ENCODE measurements at places on chromosomes 13 and 19.

- no peak for DNase-seq
Measured at GRCh38 chr13:110499621-110500281, 61.8 kb downstream of the RAB20 start.

GRCh38 chr19:28065026-28065425 is 1147.9 kb downstream of the UQCRFS1 start:
- DNase-seq = no peak

- DNase-seq = no peak
Measured at GRCh38 chr13:46015366-46015765, 37.2 kb downstream of the ZC3H13 start.

- no peak for DNase-seq
Measured at GRCh38 chr19:4256563-4256962, 9.7 kb downstream of the YJU2 start.

- peak; percentile 72 for DNase-seq
Measured at GRCh38 chr19:10654610-10655456, 687 bp downstream of the ILF3 start.

- DNase-seq = no peak
Measured at GRCh38 chr13:106205871-106206270, 329.6 kb downstream of the EFNB2 start.

DNA sequence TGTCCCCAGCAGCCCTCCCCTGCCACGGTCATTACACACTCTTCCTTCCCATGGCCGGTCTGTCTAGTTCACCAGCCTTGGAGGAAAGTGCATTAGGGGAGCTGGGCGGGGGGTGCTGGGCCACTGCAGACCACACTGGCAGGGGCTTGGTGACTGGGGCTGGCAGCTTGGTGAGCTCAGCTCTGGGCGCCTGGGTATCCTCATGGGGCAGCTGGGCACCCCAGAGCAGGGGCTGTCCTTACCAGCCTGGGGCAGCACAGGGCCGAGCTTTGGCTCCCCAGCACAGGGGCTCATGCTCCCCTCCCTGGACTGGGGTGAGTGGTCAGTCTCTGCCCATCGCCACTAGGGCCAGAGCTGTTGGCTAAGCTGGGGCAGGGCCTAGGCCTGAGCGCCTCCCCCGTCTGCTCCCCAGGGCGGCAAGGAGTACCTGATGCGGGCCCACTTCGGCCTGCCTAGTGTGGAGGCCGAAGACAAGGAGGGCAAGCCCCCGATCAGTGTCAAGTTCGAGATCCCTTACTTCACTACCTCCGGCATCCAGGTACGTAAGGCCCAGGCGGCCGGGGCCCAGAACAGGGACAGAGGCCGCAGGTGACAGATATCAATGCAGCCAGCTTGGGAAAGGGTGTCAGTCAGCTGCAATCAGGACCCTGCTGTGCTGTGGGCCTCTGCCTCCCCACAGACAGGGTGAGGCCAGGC is 35.5 kb downstream of the AP1M1 start:
- no peak for DNase-seq

DNA sequence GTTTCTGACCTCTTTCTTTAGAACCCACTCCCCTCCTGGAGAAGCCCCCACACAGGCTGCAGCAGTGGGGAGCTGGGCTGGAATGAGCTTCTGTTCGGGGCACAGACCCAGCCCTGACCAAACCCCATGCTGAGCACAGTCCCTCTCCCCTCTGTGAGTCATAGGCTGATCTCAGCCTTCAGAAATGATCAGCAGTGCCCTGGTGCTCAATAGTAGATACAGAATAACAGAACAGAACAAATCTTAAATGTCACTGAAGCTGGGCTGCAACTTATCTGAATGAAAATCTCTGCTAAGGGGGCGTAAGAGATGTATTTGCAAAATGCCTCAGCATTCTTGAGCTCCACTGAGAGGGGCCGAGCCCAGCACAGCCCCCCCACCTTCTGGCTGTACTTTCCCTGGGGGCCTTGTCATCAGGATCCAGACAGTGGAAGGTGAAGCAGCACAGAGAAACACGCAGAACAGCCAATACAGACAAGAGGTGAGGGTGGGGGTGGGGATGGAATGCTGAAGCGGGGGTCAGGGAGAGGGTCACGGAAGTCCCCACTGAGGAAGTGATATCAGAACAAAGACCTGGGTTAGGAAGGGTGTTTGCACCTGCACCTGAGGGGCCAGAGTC is 9.9 kb downstream of the ZNF665 start:
- no peak for DNase-seq

GRCh38 chr19:1833540-1833939 is 14.7 kb downstream of the REXO1 start:
- no peak for DNase-seq

- DNase-seq = no peak
Measured at GRCh38 chr19:40273469-40274360, 11.4 kb downstream of the AKT2 start.

GRCh38 chr13:113551081-113552000 is 33.2 kb upstream of the TFDP1 start:
- DNase-seq = no peak

DNA sequence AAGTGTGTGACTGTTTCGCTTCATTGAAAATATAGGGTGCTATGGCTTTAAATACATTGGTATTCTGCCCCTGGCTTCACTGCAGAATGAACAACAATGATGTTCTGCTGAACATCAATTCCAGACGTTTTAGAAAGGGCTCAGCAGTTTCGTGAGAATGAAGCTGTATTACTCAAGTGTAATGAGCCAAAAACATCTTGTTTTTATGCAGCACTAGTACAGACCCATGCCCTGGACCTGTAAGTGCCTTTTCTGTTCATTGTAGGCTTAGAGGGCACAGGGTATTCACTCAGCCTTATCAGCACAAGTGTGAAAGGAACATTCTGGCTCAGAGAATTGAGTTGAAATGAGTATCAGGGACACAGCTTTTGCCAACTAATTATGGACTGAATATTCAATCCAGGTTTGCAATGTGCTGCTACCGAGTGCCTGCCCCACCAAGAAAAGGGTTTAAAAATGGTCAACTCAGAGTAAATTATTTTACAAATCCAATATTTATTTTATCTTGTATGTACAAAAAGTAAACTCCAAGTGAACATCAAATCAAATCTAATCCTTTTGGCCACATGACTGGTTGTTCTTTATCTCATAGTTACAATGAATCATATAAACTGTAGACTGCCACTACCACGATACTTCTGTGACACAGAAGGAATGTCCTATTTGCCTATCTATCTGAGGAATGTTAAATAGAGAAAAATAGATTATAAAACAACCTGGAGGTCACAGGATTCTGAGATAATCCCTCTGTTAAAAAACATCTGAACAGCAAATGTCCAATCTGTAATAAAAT is 362.8 kb downstream of the NALCN start:
- no peak for DNase-seq

DNA sequence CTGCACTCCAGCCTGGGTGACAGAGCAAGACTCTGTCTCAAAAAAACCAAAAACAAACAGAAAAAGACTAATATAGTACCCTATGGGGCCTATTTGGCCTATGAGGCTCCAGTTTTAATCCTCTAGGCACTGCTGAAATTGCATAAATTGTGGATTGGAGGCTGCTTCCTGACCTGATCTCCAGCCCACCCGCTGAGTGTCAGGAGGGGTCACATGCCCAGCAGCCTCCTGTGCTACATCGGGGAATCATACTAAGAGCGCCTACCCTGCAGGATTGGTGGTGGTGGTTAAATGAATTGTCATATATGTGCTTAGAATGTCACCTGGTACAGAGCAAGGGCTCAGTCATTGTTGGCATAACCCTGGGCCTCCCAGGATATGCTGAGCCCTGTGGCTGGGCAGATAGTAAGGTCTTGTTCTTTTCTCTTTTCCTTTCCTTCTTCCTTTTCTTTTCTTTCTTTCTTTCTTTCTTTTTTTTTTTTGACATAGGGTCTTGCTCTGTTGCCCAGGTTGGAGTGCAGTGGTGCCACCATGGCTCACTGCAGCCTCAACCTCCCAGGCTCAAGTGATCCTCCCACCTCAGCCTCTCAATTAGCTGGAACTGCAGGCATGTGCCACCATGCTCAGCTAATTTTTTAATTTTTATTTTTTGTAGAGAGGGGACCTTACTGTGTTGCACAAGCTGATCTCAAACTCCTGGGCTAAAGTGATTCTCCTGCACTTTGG is 31.3 kb downstream of the LTBP4 start:
- DNase-seq = no peak

GRCh38 chr13:54573186-54573585 is 1544.6 kb downstream of the OLFM4 start:
- no peak for DNase-seq

GRCh38 chr13:50588491-50589130 is 254.9 kb downstream of the DLEU7 start:
- DNase-seq = no peak

- DNase-seq = no peak
Measured at GRCh38 chr13:40770609-40770933, 419 bp downstream of the MRPS31 start.

DNA sequence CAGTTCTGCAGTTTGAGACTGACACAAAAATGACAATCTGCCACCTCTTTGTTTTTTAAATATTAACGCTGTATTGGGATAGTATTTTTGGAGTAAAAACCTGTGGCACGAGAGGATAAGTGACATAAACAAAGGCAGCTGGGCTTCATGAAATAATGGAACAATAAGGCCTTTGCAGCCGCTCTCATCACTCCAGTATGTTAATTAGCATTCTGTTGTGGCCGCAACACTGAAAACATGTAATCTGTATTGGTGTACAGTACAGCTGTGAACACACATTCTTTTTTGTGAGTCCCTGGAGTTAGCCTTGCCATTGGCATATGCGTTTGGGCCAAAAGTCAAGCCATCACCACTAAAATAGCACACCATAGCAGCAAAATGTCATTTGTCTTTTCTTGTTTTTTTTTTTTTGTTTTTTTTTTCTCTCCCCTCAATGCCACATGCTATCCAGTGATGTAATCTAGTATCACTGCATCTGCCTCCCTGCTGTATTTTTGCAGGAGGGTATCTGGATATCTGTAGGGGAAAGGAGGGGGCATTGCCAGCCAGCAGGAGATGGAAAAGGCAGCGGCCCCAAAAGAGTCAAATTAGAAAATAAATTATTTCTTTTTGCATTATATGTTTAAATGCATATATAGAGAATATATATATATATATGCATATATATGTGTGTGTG is 885 bp upstream of the ZNF536 start:
- DNase-seq = no peak

- no peak for DNase-seq
Measured at GRCh38 chr13:22536851-22537250, 643.9 kb upstream of the SGCG start.

- DNase-seq = no peak
Measured at GRCh38 chr13:66926851-66927524, 303.1 kb downstream of the PCDH9 start.

DNA sequence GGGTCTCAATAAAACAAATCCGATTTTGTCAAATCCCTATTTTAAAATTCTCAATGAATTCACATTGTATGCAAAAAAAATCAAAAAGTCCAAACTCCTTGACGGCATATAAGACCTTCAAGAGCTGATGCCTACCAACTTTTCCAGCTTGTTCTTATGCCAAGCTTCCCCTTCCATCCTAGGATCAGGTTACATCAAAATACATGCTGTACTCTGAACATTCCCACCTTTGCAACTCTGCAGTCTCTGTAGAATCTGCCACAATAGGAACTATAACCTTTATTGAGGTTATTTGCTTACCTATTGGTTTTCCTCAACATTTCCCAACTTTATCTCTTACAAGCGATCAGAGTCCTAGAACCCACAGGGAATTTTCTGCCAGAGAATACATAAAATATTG is 7.9 kb downstream of the KBTBD7 start:
- DNase-seq = no peak

- no peak for DNase-seq
Measured at GRCh38 chr13:71454509-71454908, 412.5 kb downstream of the DACH1 start.

DNA sequence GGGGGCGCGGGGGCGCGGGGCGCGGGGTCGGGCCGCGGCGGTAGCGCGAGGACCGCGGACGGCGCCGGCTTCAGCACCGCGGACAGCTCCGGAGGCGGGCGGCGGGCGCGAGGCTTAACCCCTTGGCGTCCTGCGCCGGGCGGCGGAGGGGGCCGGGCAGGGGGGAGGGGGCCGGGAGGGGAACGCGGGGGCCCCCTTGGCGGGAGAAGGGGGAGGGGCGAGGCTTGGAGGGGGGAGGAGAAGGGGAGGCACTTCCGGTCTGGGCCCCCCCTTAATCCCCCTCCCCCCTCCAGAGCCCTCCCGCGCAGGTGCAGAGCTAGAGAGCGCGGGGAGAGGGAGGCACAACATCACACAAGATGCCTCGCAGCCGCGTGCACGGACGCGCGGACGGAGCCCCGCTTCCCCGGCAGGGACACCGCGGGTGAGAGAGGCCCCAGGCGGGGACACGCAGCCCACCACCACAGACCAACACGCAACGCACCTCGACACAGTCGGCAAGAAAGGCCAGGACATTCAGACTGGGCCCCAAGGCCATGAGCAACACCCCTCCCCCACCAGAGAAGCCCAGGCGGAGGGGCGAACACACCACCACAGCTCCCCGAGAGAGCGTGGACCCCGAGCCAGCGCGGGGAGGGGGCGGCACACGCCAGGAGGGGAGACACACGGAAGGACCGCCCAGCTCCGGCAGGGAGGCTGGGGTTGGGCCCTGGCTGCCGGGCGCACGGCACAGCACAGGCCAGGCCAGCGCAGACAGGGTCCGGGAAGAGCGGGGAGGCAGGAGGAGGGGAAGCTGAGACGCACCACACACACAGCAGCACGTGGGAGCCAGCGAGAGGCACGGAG is 24.1 kb downstream of the SHANK1 start:
- peak; percentile 50 for DNase-seq

- no peak for DNase-seq
Measured at GRCh38 chr13:48727241-48728011, 73.7 kb downstream of the CYSLTR2 start.

DNA sequence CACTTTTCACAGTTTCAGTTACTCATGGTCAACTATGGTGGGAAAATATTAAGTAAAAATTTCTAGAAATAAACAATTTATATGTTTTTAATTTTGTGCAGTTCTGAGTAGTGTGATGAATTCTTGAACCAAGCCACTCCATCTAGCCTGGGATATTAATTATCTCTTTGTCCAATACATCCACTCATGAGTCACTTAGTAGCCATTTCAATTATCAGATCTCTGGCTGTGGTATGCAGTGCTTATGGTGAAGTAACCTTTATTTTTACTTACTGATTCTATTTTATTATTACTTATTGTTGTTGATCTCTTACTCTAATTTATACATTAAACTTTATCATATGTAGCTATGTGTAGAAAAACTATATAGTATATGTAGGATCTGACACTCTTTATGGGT is 128.9 kb upstream of the KLHL1 start:
- DNase-seq = no peak

- DNase-seq = peak; percentile 51
Measured at GRCh38 chr13:48505597-48506091, 27.2 kb downstream of the RCBTB2 start.

- peak; percentile 72 for DNase-seq
Measured at GRCh38 chr19:38684078-38684861, 36.8 kb downstream of the ACTN4 start.

DNA sequence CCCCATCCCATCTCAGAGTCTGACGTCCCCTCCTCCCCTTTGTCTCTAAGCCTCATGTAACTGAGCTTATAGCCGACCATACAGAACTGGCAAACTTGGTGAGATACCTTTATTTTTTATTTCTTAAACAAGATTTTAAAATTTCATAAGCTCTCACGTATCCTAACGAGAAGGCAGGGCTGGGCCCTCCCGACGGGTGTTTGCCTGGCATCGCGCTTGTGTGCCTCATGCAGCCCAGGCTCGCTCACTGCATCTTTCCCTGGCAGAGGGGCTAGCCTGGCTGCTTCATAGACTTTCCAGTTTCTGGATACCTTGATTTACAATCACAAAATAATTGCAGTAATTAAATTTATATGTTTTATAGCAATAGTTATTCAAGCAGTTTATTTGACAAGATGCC is 69.0 kb downstream of the GGACT start:
- DNase-seq = no peak

GRCh38 chr19:46678110-46678732 is 17.2 kb upstream of the DACT3 start:
- DNase-seq = peak; percentile 84

All from stimulated activated CD8-positive, alpha-beta memory T cell treated with anti-CD3 and anti-CD28 coated beads, Interleukin-4, amount 100 ng/mL, for 48 hours (primary cell).